ENCODE measurements at places on chromosomes 5 and 9.

DNA sequence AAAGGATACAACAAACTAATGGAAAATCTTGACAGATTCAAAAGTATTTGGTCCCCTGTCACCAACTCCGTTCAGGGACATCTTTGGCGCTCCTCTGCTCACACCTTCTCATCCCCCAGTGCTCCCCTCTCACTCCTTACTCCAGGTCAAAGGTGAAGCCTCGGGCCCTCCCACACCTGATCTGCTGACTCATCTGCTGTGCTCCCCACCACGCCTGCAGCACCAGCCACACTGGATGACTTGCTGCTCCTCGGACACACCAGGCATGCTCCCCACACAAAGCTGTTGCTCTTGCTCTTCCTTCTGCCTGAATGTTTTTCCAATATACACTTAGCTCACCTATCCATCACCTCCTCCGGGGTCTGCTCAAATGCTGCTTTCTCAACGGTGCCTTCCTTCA, 123.4 kb downstream of the ESM1 start:
- DNase-seq: no peak

DNA sequence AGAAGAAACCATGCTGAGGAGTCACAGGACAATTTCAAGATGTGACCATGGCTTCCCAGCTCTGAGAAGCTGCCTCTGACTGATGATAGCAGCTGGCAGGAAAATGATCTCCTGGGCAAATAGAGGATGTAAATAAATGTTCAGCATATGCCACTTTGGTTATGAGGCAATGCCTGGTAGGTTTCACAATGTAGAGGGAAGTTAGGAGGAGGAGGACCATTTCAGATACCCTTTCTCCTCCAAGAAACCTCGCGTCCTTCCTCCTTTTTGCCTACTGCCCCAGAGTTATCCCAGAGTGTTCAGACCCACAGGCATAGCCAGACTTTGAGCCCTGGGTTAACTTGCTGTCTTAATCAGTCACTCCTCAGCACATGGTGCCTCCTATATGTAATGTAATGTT, 541.6 kb upstream of the DAP start:
- no peak for DNase-seq

DNA sequence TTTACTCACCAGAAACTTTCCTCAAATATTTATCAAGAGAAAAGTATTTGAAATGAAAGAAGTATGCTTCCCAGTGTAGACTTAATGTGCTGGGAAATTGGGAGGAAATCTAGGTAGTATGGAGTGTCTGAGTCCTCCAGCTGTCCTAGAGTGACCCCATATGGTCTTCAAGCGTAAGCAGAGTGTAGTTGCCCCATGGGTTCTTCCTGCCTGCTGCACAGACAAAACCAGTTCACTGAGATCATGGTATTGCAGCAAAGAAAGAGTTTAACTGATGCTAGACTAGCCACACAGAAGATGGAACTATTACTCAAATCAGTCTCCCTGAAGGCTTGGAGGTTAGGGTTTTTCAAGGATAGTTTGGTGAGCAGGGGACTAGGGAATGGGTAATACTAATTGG, 114.9 kb upstream of the PRLR start:
- no peak for DNase-seq

- no peak for DNase-seq
These were observed 3.7 kb upstream of the COL5A1 start for GRCh38 chr9:134637696-134638501.

- peak; percentile 66 for DNase-seq
These were observed 17.1 kb upstream of the IL6ST start for GRCh38 chr5:56011835-56012234.

DNA sequence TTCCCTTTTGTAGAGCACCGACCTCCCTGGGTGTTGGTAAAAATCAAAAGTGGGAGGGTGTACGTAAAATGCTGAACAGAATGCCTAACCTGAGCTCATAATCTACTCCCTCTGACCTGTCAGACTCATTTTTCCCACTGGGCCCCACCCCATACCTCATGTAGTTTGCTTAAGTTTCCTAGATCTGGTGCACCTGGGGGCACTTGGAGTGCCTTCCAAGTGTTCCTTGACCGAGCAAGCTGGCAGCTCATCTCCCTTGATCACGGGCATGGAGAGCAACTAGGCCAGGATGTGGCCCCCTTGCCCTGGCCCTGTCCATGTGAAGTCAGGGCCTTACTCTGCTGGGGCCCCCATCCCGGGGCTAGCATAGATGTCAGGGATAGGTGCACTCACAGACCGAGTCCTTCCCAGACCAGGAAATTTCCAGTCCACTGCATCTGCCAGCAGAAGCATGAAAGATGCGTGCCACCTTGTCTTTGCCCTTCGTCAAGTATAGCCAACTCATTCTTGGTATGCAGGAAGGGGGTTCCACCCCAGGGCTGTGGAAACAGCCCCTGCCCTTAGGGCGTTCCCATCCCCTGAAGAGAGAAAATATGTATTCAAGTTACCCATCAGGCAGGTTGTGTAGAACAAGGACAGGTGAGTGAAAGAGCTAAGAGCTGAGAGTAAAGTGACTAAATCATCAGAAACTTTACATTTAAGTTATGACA, 41.9 kb downstream of the SLC22A5 start:
- no peak for DNase-seq
